Aorta (tissue), 5 donors: ENCODE measurements at places on chromosomes 3 and 15.

GRCh38 chr3:13708301-13708700 is 159.4 kb downstream of the FBLN2 start:
- DNase-seq: peak; percentile 14

DNA sequence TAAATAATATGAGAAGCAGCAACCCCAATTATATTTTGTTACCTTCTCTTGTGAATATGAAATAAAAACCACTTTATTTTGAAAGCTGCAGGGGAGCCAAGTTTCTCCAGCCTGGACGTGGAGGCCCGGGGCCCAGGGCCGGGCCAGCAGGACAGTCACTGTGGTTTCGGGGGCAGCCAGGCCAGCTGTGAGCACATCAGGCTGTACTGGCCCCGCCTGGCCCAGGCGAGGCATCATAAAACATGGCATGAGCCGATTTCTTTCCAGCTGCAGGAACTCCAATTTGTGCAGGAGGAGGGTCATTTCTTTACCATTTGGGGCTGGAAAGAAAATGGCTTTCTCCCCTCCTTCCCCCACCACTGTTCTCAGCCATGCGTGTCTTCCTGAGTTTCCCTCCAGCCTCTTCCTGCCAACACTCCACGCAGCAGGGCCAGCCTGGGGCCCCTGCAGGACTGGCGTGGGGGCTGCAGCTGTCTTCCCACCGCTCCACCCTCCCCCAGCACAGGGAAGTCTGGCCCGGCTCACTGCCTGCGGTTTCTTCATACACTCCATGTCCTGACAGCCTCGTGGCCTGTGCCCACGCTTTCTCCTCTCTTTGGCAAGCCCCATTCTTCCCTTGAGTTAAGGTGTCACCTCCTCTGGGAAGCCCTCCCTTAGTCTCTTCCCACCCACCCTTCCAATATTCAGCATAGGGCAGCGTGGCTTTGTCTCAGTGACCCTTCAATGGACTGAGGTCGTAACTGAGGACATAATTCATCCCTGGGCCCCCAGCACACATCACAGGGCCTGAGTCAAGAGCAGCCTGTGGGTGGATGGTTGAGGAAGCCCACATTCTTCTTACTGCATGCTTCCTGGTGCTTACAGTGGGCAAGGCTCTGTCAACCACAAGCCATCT is 135.8 kb downstream of the CHSY1 start:
- DNase-seq: peak; percentile 78

DNA sequence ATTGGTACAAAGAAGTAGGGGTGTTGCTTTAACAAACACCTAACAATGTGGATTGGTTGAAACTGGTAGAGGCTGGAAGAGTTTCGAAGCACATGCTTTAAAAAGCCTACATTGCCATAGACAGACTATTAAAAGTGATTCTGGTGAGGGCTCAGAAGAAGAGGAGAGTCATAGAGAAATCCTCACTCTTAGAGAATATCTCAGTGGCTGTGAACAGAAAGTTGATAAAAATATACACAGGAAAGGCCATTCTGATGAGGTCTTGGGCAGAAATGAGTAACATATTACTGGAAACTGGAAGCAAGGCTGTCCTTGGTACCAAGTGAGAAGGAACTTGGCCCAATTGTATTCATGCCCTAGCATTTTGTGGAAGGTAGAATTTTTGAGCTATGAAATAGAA is 173.7 kb upstream of the CRBN start:
- no peak for DNase-seq

DNA sequence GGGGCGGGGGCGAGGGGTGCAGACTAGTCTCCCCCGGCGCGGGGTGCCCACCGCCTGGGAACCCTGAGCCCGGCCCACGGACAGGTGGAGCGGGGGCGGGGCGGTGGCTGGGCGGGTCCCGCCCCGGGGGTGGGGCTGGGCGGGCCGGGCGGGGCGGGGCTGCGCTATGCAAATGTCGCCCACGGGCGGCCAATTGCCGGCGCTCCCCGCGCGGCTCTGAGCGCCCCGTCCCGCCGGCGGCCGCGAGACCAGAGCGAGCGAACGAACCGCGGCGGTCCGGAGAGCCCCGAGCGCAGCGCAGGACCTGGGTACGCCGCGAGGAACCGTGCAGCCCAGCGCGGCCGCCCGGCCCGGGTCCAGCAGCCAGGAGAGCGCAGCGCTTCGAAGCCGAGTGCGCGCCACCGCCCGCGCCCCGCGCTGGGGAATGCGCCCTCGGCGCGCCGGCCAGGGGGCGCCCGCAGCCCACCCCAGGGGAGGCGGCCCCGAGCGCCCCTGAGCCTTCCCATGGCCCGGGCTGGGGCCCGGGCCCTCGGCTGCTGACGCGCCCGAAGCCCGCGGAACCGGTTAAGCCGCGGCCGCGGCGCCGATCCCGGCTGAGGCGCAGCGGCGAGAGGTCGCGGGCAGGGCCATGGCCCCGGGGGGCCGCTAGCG is at the start of gene SEMA3F:
SEMA3F (plus strand) TSS at position 485 of the 651 bp plus-strand sequence. CDS start 4,299 bp downstream, outside the sequence.
- peak; percentile 89 for DNase-seq
